ENCODE measurements at places on chromosomes 2 and 18.

DNA sequence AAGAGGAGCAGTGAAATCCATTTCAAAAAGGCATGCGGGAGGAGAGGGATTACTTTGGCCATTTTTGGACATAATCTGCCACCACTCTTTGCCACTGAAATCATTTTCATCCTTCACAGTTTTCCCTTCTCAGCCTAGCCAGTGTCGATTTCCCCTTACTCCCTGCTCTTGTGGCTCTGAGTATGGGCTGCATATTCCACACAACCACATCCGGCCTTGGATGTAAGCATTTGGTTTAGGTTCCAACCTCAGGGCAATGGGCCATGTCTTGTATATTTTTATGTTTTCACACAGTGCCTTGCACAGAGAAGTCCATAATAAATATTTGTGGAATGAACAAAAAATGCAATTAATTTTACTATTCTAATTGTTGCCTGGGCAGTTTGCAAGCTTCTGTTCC, 7.7 kb upstream of the SERPINE2 start:
- DNase-seq, result peak; percentile 50

DNA sequence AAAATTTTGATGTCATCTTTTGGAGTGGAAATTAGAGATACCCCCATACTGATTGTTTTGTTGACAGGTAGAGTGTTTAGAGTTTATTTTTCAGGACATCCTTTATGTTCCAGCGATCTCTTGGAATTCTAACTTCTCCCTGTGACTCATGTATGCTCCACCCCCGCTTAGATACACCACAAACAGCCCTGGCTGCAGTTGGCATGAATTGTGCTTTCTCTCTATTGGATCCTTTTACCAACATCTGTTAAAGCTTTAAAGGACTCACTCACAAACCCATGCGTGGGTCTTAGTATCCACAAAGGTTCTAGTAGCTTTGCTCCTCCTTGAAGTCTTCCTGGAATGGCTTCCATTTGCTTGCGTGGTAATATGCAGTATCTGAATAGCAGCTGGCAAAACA, 409.5 kb upstream of the POU3F3 start:
- DNase-seq, result no peak

DNA sequence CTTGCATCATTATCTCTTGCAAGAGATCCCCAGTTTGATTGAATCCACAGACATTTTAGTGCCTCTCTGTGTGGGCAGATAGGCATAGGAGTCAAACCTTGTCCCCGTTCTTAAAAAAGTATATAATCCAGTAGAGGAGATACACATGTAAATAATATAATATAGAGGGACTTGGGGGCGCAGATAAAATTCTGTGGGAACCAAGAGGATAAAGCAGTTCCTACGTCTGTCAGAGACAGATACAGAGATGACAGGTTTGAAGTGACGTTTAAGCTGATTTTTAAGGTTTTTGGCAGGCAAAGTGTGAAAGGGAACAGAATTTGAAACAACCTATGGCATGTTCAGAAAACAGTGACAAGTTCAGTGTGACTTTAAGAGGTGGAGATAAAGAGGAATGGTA, 63.1 kb downstream of the CAB39 start:
- DNase-seq, result no peak

DNA sequence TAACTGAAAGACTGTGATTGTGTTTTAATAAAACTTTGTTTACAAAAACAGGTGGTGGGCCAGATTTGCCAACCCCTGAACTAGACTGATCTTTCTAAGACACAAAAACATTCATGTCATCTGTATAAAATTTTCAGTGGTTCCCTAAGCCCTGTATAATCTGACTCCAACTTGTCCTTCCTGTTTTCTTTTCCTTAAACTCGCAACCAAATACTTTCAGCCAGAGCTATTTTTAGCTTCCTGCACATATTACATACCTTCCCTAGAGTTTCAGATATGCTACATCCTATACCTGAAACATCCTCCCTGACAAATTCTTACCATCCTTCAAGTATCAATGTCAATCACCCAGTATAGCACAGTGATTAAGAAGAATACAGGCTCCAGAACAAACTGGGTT, 4.8 kb downstream of the GCFC2 start:
- DNase-seq, result peak; percentile 23

- DNase-seq, result no peak
Observed at GRCh38 chr2:235938611-235939010, 229.6 kb downstream of the GBX2 start.

- DNase-seq, result no peak
Observed at GRCh38 chr2:201908901-201909300, 102.6 kb downstream of the CDK15 start.

- DNase-seq, result peak; percentile 29
Observed at GRCh38 chr2:160214461-160215445, 14.7 kb upstream of the ITGB6 start.

DNA sequence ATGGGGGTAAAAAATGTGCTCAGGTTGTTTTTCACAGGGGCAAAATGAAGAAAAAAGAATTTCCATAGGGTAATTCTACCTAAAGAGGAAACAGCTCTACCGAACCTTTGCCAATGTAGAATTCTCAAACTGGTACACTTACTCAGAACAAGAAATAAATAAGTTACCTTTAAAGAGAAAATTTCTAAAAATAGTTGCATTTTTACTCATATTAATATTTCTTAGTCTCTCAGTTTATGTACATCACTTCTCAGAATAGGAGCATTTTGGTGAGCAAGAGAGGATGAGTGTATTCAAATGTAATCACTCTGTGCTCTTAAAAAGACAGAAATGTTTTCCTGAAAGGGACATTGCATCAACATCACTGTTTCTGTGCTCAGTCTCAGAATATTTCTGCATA, 574.7 kb upstream of the SLC8A1 start:
- no peak for DNase-seq

- no peak for DNase-seq
Observed at GRCh38 chr2:237059155-237059875, 26.4 kb upstream of the COPS8 start.

- no peak for DNase-seq
Observed at GRCh38 chr18:30862900-30863299, 179.6 kb downstream of the DSC3 start.
